ENCODE measurements at places on chromosomes 6 and 20.

DNA sequence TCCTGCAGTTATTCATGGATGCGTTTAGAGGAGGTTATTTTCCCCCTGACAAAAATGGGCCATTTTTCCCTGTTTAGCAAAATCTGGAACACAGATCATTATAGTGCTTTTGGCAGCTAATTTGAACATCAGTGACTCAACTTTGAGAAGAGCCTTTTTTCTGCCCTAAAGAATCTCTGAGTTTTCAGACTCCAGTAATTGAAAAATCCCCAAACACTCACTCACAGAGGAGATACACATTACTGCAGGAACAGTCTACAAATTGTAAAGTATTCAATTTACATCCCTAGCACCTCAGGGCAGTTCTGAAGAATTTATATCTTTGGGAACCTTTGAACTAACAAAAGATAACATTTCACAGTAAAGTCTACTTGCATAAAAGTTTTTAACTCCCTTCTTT, 966.6 kb upstream of the SLC35B3 start:
- DNase-seq: no peak

GRCh38 chr20:53934421-53935343, 135.7 kb downstream of the BCAS1 start:
- no peak for DNase-seq

- DNase-seq: no peak
These were observed 15.7 kb downstream of the PANK2 start for GRCh38 chr20:3904857-3905256.

GRCh38 chr20:3162080-3162611, 2.5 kb upstream of the FASTKD5 start:
- peak; percentile 36 for DNase-seq
